ENCODE measurements at places on chromosomes 13 and 19.
A peak's percentile ranks its signal among the peaks of the same experiment; 100 is the strongest.

DNA sequence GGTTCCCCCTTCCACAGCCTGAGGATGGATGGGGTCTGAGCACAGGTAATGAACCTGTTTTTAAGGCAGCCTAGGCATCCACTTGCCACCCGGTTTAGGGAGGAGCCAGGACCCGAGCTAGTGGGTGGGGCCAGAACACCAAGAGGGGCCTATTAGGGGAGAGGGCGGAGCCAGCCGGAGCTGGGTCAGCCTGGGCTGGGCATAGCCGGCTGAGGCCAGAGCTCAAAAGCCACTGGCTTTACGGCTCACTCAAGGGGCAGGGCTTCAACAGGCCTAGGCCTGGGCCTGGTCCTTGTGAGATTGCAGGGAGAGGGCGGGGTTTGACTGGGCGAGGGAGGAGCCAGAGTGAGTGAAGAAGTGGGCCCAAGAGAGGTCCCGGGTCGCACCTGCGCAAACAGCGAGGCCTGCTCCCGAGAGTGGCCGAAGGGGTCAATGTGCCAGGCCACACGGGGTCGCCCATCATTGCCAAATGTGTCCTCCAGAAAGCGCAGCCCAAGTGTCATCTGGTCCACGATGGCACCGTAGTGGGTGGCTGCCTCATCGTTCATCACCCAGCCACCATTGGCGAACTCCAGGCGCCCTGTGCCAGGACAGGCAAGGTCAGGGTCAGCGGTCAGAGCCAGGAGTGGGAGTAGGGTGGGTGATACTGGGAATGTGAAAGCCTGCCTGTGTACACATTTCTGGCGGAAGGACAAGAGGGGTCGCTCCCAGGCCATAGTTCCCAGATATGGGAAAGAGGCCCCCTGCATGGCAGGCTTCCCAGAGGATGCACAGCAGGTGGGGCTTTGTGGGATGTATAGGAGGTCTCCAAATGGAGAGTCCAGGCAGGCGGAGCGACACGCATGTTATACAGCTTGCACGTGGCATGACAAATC lies 1.9 kb downstream of the MAN2B1 start:
- DNase-seq, result no peak
- H3K4me1 ChIP-seq, result peaks cover 34% of the 10 kb centered on the region
- no peak overlapping the region for H3K27ac ChIP-seq
- H3K4me3 ChIP-seq, result no peak overlapping the region
- H3K27me3 ChIP-seq, result no peaks in the 10 kb centered on the region

DNA sequence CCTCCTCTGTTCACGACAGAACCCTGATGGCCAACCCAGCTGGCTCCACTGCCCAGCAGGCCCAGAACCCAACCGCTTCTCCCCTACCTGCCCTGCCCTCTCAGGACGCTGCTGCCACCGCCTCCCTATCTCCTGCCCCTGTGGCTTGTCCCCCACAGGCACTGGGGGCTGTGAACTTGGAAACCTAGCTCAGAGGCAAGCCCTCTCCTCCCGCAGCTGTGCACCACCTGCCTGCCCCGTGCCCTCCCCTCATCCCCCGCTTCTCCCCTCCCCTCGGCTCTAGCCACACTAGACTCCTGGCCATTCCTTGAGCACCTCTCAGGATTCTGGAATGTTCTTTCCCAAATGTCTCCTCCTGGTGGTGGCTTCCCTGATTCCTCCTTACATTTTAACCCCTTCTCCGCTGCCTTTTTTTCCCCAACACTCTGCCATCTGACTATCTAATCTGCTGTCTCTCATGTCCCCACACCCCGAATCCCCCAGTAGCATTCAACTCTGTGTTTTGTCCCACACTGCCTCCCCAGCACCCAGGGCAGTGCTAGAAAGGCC lies 6.7 kb downstream of the NANOS3 start:
- no peaks in the 10 kb centered on the region for H3K36me3 ChIP-seq
- no peak overlapping the region for H3K4me3 ChIP-seq
- H3K27ac ChIP-seq, result no peak overlapping the region

- H3K27ac ChIP-seq, result no peak overlapping the region
- no peaks in the 10 kb centered on the region for H3K36me3 ChIP-seq
- no peaks in the 10 kb centered on the region for H3K4me1 ChIP-seq
- no peak for DNase-seq
Observed at GRCh38 chr19:49746206-49746958, 16.7 kb downstream of the TSKS start.

- DNase-seq, result no peak
- no peaks in the 10 kb centered on the region for H3K27me3 ChIP-seq
Observed at GRCh38 chr19:51821456-51821855, 26.5 kb downstream of the FPR3 start.

DNA sequence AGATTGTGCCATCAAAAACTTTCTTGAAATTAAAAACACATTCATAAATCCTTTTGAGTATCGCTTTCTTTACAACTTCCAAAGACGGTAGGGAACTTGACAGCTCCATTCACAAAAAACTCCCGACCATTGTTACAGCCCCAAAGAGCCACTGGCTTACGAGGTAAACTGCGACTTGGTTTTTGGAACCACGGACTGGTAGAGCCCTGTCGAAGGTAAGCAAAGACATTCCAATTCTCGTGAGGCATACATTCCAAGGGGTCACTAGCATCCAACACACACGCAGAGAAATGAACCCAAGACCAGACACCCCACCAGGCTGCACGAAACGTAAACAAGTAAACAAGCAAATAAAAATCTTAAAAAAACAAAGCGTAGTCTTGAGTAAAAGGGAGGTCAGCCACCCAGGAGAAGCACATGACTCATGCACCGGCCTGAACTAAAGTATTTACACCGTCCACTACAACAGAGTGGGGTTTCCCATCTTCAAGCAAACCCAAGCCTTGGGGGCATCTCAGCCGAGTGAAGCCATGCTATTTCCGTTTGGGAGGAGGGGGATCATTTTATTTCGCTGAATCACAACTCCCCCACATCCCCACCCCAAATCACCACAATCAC lies 1.4 kb downstream of the BRD4 start:
- H3K36me3 ChIP-seq, result no peaks in the 10 kb centered on the region
- peaks cover 70% of the 10 kb centered on the region for H3K4me1 ChIP-seq
- no peaks in the 10 kb centered on the region for H3K27me3 ChIP-seq
- H3K4me3 ChIP-seq, result peak overlapping the region; percentile 98
- DNase-seq, result no peak

- no peaks in the 10 kb centered on the region for H3K36me3 ChIP-seq
- no peaks in the 10 kb centered on the region for H3K27me3 ChIP-seq
- no peak overlapping the region for H3K4me3 ChIP-seq
- no peak for DNase-seq
Observed at GRCh38 chr13:47421525-47421924, 524.7 kb upstream of the HTR2A start.

DNA sequence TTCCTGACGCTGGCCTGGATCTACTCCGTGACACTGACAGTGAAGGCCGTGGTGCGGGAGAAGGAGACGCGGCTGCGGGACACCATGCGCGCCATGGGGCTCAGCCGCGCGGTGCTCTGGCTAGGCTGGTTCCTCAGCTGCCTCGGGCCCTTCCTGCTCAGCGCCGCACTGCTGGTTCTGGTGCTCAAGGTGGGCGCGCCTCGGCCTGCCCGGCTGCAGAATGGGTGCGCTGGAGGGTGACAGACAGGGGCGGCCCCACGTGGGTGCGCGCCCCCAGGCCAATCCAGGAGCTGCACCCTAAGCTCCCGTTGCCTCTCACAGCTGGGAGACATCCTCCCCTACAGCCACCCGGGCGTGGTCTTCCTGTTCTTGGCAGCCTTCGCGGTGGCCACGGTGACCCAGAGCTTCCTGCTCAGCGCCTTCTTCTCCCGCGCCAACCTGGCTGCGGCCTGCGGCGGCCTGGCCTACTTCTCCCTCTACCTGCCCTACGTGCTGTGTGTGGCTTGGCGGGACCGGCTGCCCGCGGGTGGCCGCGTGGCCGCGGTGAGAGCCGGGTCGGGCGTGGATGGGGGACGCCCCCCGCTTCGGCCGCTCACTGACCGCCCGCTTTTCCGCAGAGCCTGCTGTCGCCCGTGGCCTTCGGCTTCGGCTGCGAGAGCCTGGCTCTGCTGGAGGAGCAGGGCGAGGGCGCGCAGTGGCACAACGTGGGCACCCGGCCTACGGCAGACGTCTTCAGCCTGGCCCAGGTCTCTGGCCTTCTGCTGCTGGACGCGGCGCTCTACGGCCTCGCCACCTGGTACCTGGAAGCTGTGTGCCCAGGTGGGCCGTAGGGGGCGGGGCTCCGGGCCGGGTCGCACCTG lies 7.2 kb downstream of the ABCA7 start:
- H3K4me1 ChIP-seq, result no peaks in the 10 kb centered on the region
- no peaks in the 10 kb centered on the region for H3K36me3 ChIP-seq
- DNase-seq, result no peak

DNA sequence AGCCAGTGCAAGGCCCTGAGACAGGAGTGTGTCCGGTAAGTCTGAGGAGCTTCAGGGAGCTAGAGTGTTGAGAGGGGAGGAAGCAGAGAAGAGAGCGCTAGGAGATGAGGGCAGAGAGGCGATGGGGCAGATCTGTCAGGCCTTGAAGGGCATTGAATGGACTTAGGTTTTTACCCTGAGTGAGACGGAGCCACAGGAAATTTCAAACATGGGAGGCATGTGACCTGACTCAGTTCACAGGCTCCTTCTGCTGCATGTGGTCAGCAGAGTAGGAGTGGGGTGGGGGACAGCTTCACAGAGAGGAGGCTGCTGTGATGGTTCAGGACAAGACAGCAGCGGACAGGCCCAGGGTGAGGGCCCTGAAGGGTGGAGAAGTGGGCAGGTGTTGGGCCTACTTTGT lies 2.5 kb upstream of the FAM98C start:
- DNase-seq, result no peak
- H3K27ac ChIP-seq, result no peak overlapping the region
- peaks cover 25% of the 10 kb centered on the region for H3K4me1 ChIP-seq
- H3K4me3 ChIP-seq, result no peak overlapping the region
- no peaks in the 10 kb centered on the region for H3K27me3 ChIP-seq

All from vagina (tissue), 2 donors.